ENCODE measurements at places on chromosomes 16 and 17.
A peak's percentile ranks its signal among the peaks of the same experiment; 100 is the strongest.

- no peak for DNase-seq
Observed at GRCh38 chr17:21268596-21269188, 15.5 kb upstream of the NATD1 start.

DNA sequence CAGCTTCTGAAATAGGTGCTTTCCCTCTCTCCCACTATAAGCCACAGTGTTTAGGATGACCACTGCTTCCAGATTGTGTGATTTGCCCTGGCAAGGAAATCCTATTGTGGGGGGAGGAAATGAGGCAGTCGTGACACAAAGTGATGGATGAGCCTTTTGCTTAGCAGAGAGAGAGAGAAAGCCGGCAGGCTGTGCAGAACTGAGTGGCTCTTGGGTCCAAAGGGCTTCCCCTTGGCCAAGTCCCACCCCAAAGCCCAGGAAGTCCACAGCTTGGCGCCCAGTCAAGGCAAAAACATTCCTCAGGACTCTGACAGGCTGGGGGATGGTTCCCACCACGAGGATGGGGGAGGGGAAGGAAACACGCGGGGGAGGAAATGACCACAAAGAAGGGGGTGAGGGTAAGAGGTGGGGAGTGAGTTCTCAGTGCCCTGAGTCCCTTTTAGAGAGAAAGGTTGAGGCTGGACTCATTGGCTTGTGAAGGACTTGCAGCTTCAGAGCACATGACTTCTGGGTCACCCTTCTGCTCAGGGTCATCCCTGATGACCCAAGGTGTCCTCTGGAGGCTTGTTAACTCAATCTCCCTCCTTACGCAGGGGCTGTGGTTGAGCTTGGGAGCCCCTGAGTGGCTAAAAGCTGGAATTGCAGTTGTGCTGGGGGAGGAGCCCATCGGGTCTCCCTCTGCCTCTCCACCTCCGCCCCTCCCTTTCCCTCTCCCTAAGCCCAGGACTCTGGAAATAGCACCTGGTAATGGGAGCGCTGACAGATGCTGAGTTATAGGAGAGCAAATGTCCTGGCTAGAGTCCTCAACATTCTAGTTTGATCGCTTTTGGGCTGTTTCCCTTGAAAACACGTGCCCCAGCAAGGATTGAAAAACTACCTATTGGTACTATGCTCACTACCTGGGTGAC lies 10.3 kb upstream of the MSL1 start:
- peak; percentile 43 for DNase-seq

- DNase-seq: no peak
Observed at GRCh38 chr16:72467157-72467759, 295.3 kb upstream of the PMFBP1 start.

DNA sequence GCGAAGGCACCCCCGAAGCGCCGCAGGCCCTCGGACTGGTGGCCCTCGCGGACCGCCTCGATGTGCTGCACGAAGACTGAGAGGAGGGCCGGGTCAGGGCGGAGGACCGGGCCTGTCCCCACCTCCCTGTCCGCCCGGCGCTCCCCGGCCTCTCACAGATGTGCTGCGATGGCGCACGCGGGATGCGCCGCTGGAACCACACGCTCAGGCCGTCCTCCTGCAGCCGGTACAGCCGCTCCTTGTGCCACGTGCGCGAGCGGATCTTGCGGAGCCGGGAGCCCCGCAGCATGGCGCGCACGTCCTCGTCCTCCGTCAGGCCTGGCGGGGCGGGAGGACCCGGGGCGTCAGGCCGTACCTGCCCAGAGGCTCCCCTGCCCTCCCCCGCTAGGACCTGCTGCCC lies 11.3 kb downstream of the PLCD3 start:
- DNase-seq: no peak

- no peak for DNase-seq
Observed at GRCh38 chr17:79633993-79634813, 23.4 kb upstream of the RBFOX3 start.

DNA sequence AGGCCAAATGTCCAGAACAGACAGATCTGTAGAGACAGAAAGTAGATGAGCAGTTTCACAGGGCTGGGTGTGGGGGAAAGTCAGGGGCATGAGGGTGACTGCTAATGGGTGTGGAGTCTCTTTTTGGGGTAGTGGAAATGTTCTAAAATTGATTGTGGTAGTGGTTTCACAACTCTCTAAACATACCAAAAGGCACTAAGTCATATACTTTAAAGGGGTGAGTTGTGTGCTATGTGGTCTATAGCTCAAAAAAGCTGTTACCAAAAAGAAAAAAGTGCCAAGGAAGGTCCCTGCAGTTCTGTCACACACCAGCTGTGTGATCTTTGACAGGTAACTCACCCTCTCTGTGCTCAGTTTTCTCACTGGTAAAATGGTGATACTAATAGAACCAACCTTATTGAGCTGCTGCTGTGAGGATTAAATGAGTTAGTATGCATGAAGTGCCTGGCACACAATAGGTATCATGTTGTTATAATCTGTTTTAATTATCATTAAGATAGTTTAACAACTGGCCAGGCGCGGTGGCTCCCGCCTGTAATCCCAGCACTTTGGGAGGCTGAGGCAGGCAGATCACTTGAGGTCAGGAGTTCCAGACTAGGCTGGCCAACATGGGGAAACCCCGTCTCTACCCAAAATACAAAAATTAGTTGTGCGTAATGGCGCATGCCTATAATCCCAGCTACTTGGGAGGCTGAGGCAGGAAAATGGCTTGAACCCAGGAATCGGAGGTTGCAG lies 10.3 kb downstream of the ITGAX start:
- no peak for DNase-seq

GRCh38 chr16:55478827-55479429 lies at the start of gene MMP2:
Gene MMP2 (plus strand): TSS chr16:55479198. CDS start chr16:55479480, 282 bp downstream.
- no peak for DNase-seq

GRCh38 chr16:23072769-23073549 lies 76.3 kb downstream of the USP31 start:
- DNase-seq: no peak

- no peak for DNase-seq
Observed at GRCh38 chr16:79286646-79287423, 313.7 kb downstream of the MAF start.

DNA sequence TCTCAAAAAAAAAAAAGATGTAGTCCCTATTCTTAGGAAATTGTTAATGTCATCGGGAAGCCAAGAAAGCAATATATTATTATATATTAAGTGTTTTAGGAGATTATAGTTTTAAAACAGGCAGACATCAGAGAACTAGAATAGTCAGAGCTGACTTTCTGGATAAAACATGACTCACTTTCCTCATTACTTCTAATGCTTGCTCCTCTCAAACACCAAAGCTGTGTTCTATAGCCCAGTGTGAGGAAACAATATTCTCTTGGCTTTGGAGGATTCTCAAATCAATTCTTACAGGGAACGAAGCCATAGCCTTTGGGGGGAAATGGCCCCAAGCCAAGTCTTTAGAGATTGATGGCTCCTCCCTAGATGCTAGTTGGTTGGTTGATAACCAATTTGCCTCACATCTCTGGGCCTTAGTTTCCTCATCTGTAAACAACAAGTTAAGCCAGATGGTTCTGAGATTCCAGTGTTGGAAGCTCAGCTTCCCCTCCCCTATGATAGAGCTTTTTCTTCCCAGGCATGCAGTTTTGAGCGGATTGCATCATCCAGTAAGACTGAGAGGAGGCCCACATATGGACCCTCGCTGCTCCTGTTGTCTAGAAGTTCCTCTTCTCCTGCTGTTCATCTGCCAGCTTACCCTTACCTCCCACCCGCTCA lies 12.4 kb downstream of the NMT1 start:
- DNase-seq: no peak

DNA sequence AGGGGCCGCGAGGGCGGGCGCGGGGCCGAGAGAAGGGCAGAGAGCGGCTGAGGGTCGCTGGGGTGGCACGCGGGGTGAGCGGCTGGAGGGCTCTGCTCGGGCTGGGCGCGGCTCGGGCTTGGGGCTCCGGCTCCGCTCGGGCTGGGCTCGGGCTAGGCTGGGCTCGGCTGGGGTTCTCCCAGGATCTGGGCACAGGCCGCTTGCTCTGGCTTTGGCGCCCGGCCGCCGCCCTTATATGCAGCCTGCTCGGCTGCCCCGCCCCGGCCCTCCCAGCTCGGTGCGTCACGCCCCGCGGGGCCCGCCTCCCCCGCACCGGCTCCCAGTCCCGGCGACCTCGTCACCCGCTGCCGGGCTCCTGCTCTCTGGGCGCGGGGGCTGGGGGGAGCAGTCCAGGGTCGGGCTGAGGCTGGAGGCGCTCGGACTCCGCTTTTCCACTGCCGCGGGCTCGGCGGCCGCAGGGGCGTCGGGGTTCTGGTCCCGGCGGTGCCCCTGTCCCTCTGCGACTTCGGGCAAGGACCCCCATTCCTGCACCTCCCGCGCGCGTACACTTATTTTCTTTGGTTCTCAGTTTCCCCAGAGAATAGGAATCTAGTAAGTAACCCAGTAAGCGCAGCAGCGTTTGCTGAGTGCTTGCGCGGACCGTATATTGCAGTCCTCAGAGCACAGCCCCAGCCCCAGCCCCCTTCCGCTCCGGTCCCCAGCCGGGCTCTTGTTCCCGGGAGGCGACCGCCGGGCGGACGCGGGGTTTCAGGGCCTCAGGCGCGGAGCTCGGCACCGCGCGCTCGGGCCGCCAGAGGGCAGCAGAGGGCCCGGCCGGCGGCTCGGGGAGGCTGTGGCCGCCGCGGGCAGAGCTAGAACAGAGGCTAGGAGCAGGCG lies at the start of gene RASD1:
Gene RASD1 (minus strand): TSS at position 207 of the 876 bp plus-strand sequence. CDS start 214 bp downstream, outside the sequence.
- DNase-seq: peak; percentile 62

- DNase-seq: no peak
Observed at GRCh38 chr16:2485811-2486507, 11.0 kb downstream of the TBC1D24 start.

- DNase-seq: no peak
Observed at GRCh38 chr17:71709946-71710345, 410.9 kb upstream of the SOX9 start.

- DNase-seq: no peak
Observed at GRCh38 chr16:29962344-29962994, 590 bp downstream of the TMEM219 start.

All from stimulated activated CD4-positive, alpha-beta T cell treated with anti-CD3 and anti-CD28 coated beads, Interleukin-15, amount 100 ng/mL, for 1 hour (primary cell).